ENCODE measurements at places on chromosomes 2 and 18.

- no peak for DNase-seq
These were observed 278.0 kb upstream of the ID2 start for GRCh38 chr2:8403876-8404275.

- no peak for DNase-seq
These were observed 52.3 kb downstream of the PAPOLG start for GRCh38 chr2:60808330-60808801.

DNA sequence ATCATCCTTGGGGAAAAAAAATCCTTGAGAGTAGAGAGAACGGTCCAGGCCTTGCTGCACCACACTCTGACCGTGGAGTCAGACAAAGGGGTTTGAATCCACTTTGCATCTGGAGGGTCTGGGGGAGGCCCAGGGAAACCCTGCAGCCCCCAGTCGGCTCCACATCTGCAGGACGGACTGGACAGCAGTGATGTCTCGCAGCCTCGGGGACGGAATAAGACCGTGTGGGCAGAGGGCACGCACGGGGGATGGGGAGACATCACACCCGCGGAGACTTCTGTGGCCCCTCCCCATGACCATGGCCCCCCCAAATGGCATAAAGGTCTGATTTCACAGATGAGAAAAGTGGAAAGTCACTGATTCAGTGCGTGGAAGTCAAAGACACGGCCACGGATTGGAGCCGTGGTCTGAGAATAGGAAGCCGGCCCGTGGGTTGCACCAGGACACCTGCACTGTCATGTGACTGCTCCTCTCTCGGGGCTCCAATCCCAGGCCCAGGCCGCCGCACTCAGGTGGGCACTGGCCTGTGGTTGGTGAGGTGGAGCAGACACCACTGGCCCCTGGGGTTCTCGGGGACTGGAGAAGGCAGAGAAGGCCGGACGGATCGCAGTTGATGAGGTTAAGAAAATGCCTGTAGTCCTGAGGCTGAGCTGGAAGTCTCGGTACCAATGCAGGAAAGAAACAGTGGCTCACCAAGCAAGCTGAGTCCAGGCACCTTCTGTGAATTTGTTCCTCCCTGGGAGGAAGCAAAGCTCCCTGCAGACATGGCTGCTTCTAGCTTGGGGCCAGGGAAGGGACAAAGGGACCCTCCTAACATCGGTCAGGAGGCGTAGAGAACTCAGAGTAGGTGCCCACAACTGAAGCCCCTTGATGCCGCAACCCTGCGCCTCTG lies 61.8 kb downstream of the RTP5 start:
- DNase-seq = no peak

- DNase-seq = no peak
These were observed 8.5 kb downstream of the CIB4 start for GRCh38 chr2:26632624-26633185.

DNA sequence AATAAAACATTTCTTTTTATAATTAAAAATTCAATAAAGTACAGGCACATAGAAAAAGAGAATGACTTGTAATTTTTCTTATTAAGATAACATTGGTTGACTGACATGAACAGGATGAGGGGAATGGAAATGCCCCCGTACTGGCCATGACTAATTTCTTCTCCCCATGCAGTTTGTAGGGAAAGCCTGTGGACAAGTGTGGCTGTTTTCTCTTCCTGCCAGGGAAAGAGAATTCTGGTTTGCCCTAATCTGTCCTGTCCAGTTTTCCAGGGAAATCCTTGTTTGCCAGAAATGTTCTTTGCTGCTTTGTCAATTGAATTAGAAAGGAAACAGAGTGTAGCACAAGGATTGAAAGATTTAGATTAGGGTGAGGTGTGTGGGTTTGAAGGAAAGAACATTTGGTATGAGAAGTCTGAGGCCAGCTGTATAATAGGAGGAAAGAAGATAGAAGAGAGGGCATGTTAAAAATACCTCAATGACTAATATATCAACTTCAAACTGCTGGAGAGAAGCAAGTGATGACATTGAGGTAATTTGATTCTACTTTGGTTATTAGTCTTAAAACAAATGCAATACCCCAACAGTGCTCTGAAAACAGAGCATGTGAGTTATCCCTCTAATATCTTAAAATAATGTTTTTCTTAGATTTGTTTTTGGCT lies 593.9 kb upstream of the ZNF804A start:
- no peak for DNase-seq

GRCh38 chr18:23063502-23063901 lies 71.8 kb upstream of the CABLES1 start:
- DNase-seq = no peak

DNA sequence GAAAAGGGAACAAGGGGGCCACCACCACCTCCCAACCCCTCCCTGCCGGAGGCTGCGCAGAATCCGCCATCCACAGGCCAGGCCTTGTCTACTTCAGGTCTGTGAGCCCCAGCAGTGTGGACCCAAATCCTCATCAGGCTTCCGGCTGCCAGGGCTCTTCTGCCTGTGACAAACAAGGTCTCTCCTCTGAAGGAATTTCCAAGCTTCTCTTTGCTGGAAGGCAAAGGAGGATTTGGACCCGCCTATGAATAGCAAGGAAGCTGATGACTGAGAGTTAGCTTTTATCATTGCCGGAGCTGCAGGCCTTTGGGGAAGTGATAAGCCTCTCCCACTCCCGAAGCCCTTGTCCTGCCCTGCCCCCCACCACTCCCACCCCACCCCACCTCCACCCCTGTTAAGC lies 93.7 kb upstream of the SH3BP4 start:
- no peak for DNase-seq

DNA sequence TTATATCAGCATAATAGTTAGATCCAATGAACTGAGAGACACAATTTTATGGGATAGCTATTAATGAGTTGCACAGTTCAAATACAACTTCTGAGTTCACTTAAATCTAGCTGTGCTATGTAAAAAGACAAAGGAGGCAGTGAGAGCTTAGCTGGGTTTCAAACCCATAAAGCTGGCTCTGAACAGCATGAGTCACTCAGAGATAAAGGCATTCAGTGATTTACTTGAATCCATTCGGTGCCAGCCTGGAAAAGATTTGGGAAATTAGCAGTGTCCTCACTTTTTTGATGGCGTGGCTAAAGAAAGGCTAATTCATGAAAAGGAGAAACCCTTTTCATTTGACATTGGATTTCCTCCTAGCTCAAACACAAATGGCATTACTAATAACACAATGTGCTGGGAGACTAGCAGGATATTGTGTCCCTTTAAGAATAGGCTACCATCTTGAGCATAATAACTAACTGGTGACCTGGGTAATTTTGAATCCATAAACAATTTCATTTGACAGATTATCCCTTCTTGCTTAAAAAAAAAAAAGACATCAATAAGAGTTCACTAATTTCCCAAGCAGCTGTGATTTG lies 98.4 kb upstream of the NEUROD1 start:
- no peak for DNase-seq

DNA sequence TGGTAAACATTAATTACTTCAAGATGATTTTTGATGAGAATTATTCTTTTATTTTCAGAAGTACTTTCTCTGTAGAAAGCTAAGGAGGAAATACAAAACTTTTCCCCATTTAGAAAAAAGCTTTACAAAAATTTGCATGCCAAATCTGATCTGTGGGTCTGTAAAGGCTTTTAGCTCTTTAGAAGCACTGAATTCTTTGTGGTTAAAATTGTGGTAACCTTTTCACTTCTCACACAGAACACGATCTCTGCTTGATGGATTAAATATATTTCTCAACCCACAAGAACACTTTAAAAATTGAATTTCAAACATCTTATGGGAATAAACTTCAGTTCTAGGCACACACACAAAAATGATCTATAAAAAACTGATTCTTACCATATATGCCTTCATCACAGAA lies 63.7 kb downstream of the VIL1 start:
- no peak for DNase-seq

- no peak for DNase-seq
These were observed 26.8 kb downstream of the HNMT start for GRCh38 chr2:137991078-137991477.

DNA sequence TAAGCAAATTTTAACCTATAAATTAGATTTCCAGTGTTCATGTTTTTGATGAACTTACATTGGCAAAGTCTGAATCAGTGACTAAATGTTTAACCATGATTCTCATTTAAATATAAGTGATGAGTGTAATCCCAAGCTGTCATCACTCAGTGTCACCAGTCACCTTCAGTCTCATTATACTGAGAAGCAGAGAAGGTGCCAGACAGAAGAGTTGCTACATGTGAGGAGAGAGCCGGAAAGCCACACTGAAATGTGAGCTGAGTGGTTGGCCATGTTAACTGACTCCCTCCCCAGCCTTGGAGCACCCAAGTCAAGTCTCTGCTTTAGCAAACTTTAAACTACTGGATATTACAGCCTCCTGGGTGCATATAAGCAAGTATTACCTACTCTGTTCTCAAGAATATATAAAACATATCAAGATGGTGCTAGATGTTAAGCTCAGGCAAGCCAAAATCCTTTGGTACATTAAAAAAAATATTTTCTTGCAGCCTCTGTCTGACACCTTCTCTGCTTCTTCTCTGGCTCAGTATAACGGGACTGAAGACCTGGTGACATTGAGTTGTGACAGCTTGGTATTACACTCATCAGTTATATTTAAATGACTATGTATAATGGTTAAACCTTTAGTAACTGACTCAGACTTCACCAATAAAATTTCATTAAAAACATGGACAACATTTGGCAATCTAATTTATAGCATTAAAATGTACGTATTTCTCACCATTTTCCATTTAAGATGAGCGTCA lies 75.8 kb upstream of the MAP3K20 start:
- no peak for DNase-seq

DNA sequence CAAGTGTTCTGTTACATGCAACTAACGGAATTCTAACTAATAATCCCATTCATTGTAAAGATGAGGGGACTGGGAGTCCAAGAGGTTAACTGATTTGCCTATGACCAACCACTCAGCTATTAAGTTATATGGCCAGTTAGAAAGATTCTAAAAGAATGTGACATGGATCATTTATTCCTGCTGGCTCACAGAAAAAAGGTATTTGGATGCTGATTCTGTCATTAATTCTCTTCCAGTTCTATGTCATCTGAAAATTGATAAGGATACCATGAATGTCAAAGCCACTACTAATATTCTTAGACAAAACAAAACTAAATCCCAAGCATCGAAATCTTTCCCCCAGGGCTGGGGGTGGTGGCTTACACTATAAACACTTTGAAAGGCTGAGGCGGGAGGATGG lies 41.2 kb upstream of the GORASP2 start:
- DNase-seq = no peak

DNA sequence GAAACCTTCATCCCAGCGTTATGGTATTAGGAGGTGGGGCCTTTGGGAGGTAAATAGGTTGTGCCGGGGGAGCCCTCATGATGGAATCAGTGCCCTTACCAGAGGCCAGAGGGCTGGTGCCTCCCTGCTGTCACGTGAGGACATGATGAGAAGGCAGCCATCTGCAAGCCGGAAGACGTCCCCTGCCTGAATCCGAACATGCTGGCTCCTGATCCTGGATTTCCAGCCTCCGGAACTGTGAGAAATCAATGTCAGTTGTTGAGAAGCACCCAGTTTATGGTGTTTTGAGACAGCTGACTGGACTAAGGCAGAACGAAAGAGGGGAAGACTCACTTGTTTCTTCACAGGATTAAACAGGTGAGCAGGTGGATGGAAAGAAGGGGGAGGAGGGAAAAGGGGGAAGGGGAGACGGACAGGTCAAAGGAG lies 13.0 kb upstream of the KLF11 start:
- no peak for DNase-seq

- no peak for DNase-seq
These were observed 1553.0 kb upstream of the PIK3C3 start for GRCh38 chr18:40402052-40402451.

GRCh38 chr18:47901624-47902362 lies 28.7 kb downstream of the SMAD2 start:
- DNase-seq = no peak

DNA sequence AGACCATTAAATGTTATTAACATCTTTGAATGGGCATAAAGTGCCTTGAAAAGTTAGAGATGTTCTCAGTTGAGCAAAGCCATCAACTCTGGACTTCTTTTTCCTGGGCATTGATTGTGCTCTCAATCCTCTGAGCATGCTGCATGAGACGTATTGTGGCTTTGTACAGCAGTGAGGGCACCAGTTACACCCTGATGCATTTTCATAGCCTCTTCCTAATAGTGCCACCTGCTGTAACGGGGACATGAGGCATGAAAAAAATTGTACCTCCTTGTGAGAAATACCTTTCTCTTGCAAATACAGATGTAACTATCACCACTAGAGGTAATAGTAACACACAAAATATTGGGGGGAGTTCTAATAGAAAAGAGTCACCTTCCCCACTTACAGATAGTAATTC lies 697.5 kb downstream of the TMEM182 start:
- peak; percentile 18 for DNase-seq

DNA sequence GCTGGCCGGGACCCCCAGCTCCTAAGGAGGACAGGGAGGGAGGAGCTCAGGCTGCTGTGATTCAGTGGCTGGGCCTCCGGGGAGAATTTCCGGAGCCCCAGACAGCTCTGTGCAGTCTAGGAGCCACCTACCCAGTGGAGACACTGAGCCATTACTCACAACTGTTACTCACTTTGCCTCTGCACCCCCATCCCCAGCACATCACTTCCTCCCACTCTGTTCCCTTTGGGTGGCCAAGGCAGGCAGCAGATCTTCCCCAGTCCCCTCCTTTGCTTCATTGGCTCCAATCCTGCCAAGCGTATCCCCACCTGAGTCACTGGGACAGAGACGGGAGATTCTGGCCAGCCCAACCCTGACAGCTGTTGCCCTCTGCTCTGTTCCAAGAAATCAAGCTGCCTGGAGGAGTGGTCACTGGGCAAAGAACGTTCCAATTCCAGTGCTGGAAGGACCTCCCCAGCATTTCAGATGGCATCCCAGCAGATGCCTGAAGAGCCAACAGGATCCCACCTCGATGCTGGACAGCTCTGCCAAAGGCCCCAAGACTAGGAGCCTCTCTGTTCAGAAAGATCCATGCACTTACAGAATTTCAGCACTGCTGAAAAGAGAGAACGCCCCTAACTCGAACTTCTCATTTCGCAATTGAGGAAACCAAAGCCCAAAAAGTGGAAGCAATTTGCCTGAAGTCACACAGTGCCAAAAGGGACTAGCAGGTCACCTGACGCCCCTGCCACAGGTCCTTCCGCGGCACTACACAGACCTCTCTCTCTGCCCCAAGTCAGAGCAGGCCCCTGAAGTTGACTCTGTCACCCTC lies 68.3 kb downstream of the TNS1 start:
- peak; percentile 31 for DNase-seq

- DNase-seq = no peak
These were observed 1.1 kb upstream of the GAL3ST2 start for GRCh38 chr2:241775223-241776177.

- DNase-seq = peak; percentile 74
These were observed at the start of gene VSNL1 for GRCh38 chr2:17540093-17540812. VSNL1 (plus strand) TSS chr2:17540696; CDS start chr2:17592075, 51,379 bp downstream.

DNA sequence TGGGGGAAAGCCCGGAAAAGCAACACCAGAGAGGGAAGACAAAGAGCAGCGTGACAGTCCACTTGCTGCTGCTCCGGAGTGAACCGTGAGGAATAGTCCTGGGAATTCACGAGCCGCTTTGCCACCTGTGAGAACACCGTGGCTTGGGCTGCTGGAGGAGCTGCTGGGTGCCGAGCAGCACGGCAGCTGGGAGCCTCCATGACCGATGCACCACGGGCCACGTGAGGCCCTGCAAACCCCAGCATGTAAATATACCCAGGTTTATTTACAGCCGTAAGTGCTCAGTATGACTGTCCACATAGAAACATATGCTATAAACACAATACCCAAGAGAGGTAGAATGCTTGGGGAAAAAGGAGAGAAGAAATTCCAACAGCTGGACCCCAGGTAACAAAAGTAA lies 65.1 kb downstream of the SMIM21 start:
- no peak for DNase-seq

- DNase-seq = no peak
These were observed 331.5 kb downstream of the HRH4 start for GRCh38 chr18:24791751-24792545.

GRCh38 chr2:18614041-18614440 lies 24.7 kb upstream of the NT5C1B start:
- no peak for DNase-seq

Data from NCI-H1694 treated with DMSO at 0.1 percent for 48 hours (cell line).